ENCODE measurements at places on chromosomes 6 and 20.

- no peak for DNase-seq
Observed at GRCh38 chr6:154425034-154425433, 68.4 kb upstream of the IPCEF1 start.

GRCh38 chr6:54083287-54083686, 28.0 kb upstream of the MLIP start:
- no peak for DNase-seq

GRCh38 chr6:1605004-1605892, 4.5 kb upstream of the FOXC1 start:
- no peak for DNase-seq

DNA sequence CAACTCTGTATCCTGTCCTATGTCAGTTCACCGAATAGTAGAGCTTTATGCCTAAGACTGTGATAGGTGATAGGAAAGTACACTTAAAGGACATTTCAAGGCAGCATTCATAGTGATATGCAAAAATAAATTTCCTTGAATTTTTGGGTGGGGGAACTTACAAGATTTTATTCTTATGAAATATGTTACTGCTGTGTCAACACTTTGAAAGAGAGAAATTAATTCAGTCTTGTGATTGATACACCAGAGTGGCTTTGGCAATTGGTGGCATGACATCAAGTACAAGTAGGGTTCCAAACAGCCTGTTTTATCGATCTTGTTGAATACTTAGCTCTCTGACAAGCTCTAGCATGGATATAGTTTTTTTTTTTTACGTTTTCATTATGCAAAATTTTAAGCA, 72.3 kb downstream of the QKI start:
- DNase-seq, result no peak

DNA sequence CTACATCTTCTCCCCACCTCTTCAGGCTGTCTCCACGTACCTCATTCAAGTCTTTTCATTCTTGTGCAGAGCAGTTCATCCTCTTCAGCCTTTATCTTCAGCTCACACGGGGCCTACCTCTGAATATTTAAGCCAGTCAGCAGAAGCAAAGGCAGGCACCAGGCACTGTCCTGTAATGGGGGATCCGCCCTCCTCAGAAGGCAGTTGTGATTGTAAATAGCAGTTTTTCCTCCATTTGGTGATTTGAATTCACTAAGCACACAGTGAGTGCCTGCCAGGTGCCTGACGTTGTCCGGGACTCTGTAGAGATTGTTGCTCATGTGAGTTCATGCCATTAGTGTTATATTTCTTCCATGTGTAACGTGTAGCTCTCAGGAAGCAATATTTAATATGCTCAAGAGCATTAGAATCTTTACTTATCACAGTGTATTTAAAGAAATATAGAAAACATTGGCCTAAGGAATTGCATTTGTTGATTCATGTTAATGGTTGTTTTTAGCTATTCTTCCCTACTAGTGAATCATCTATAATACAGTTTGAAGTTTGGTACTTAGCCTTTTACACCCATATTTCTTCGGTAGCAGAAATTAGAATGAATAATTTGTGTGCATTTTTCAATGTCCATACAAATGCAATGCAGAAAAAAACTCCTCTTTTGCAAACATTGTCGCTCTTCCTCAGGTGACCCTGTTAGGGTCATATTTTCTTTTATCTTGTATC, 17.9 kb downstream of the BPHL start:
- DNase-seq, result no peak

DNA sequence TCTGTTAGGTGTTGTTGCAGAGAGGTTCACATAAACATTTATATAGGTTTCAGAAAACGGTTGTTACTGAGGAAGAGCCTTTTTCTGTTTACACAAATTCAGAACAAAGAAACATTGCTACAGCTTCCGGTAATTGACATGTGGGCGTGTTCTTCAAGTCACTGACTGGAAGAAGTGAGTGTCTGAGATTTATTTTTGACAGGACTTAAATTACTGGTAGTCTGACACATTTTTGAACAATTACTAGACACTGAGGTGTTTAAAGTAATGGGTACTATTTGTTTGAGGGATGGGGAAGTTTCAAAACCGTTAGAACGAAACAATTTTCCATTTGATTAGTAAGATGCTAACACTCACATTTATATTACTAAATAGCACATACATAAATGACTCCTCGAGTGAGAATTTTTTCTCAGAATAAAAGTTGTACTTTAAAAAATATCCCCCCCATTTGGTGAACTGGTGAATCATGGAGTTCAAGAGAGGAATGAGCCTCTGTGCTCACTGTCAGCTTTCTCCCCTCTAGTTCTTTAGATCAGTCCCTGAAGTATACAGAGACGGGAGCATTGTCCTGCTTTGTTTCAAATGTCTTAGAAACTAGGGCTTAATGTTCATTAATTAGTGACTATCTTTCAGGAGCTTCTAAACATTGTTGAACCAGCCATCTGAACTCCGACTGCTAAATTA, 98.7 kb downstream of the TSHZ2 start:
- no peak for DNase-seq

DNA sequence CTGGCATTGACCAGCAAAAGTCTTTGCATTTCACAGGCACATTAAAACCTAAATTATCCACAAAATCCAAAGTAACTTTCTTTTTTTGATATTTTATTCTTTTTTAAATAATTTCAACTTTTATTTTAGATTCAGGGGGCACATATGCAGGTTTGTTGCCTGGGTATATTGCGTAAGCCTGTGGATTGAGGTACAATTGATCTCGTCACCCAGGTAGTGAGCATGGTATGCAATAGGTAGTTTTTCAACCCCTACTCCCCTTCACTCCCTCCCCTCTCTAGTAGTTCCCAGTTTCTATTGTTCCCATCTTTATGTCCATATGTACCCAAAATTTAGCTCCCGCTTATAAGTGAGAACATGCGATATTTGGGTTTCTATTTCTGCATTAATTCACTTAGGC, 97.6 kb downstream of the CEP57L1 start:
- DNase-seq, result no peak

- no peak for DNase-seq
Observed at GRCh38 chr6:27426045-27426620, 37.6 kb downstream of the ZNF391 start.

- DNase-seq, result no peak
Observed at GRCh38 chr6:139881728-139882211, 507.3 kb upstream of the CITED2 start.

DNA sequence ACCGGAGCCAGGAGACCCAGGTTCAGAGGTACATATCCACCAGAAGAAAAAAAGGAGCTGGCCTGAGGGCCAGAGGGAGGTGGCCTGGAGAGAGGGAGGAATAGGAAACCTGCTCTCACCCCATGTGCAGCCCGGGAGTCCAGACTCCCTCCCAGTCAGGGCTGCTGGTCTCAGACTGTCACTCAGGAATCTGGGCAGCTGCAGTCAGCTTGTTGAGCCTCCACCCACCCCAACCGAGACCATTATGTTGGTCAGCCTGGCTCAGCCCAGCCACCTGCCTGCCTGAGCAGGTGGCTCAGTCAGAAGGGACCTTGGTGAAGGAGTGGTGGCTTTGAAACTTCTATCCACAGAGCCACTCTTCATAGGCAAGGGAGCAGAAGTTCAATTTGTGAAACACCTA, 53.3 kb upstream of the EPB41L1 start:
- no peak for DNase-seq

DNA sequence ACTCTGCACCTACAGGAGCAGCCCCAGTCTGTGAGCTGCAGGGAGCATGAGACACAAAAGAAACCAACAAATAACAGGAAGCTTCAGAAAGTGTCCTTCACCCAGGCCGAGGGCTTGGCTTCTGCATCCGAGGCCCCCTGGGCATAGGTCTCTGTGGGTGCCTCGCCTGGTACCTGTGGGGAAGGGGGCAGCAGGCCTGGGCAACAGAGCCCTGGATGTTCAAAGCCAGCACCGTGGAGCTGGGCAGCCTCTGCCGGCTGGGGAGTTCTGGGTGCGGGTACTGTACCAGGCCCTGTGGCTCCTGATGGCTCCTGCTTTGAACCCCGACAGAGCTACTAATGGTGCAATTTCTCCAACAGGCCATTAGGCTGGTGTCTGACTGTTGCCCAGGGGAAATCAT, 55.7 kb downstream of the TMEM242 start:
- DNase-seq, result no peak

GRCh38 chr6:44458551-44458950, 71.0 kb downstream of the CDC5L start:
- DNase-seq, result no peak

GRCh38 chr6:52696418-52696817, 25.5 kb downstream of the TMEM14A start:
- no peak for DNase-seq

DNA sequence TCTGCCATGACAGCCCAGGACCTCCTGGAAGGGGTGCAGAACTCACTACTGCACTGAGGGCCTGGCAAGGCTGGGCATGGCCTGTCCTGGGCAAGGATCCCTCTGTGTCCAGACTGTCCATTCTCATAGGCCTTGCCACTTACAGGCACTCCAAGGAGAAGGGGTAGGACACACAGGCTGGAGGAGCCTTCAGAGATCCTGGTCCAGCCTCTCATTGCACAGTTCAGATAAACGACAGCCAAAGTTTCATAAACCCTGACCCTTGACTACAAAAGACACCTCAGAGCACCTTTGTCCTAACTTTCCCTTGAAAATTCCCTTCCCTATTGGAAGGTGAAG, 19.6 kb downstream of the TGM3 start:
- no peak for DNase-seq

GRCh38 chr6:106820412-106820852, 154.1 kb downstream of the CD24 start:
- DNase-seq, result no peak

DNA sequence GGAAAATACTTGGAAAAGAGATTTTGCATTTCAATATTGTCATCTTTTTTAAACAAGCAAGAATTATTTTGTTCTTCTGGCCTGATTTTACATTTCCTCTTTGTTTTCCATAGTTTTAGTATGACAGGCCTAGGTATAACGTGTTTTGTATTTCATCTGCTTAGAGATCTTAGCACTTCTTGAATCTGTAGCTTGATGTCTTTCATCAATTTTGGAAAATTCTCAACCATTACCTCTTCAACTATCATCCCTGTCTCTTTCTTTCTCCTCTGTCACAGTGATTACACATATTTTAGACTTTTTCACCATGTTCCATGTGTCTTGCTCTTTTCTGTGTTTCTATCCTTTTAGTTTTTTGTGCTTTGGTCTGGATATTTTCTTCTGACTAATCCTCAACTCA, 67.2 kb upstream of the PHACTR1 start:
- no peak for DNase-seq

GRCh38 chr6:10391799-10392198, 23.1 kb downstream of the TFAP2A start:
- DNase-seq, result no peak

GRCh38 chr20:52127309-52127708, 64.3 kb downstream of the ZFP64 start:
- DNase-seq, result no peak

GRCh38 chr6:9308284-9308683, 872.9 kb upstream of the SLC35B3 start:
- DNase-seq, result no peak

GRCh38 chr6:131754088-131754487, 43.3 kb upstream of the CTAGE9 start:
- no peak for DNase-seq

GRCh38 chr20:18718129-18718528, 95.5 kb upstream of the SCP2D1 start:
- DNase-seq, result no peak

GRCh38 chr6:21873562-21873961, 280.0 kb downstream of the SOX4 start:
- no peak for DNase-seq

DNA sequence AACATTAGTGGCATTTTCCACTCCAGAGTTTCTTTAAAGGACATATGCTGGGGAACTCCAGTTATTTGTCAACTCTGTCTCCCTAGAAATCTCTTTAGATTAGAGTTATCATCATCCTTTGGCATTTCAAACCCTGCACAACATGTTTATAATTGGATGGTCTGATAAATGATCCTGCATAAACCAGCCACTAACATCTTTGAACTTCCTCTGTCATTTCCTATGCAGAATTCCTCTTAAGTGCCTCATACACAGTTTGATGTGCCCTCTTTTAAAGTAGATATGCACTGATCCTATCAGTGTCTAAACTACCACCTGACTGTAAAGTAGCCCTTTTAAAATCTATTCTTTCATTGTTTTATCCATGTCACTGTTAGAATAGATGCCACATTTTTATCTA, 306.3 kb upstream of the IRAK1BP1 start:
- no peak for DNase-seq

DNA sequence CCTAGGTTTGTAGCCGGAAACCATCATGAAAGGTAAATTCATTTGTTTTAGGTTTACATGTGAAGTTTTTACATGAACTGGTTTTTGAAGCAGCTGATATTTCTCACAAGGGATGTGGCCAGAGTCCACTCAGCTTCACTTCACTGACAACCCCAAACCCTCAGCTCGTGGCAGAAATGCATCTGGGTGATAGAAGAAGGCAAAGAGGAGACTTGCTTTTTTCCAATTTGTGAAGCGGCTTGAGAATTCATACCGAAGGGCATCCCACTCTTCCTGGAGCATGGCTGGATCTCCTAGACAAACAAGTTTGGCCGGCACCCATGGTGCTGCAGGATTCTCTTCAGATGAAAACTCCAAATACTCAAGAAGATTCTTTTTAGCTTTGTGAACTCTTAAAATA, 392.8 kb upstream of the CNR1 start:
- no peak for DNase-seq

DNA sequence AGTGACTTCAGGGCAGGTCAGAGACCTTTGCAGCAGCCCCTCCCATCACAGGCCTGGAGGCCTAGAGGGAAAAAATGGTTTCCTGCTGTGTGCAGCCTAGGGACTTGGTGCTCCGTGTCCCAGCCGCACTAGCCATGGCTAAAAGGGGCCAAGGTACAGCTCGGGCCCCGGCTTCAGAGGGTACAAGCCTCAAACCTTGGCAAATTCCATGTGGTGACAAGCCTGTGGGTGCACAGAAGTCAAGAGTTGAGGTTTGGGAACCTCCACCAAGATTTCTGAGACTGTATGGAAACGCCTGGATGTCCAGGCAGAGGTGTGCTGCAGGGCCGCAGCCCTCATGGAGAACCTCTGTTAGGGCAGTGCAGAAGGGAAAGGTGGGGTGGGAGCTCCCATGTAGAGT, 34.0 kb downstream of the UBE3D start:
- no peak for DNase-seq

GRCh38 chr6:26593278-26594130, 3.2 kb upstream of the ABT1 start:
- DNase-seq, result no peak

DNA sequence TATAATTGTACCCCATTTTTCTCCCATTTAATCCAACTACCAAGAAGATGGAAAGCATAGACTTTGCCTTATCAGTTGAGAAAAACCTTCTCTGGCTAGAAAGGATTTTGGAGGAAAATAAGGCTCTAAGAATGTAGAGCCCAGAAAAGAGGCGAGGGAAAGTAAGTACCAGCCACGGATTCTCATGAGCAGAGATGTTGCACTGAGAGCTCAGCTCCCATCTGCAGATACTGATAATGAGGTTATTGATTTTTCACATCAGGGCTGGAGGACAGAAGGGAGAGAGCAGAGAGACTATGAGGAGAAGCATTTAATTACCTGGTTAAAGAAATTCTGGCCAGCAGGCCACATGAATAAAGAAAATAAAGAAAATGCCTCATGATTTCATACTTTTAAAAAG, 104.4 kb upstream of the FAM184A start:
- no peak for DNase-seq

GRCh38 chr6:47402081-47402480, 75.5 kb upstream of the CD2AP start:
- DNase-seq, result no peak

- no peak for DNase-seq
Observed at GRCh38 chr6:26317503-26317902, 47.5 kb upstream of the BTN3A2 start.
